RCC 7860 (cell line): ENCODE measurements at places on chromosomes 3 and 15.

DNA sequence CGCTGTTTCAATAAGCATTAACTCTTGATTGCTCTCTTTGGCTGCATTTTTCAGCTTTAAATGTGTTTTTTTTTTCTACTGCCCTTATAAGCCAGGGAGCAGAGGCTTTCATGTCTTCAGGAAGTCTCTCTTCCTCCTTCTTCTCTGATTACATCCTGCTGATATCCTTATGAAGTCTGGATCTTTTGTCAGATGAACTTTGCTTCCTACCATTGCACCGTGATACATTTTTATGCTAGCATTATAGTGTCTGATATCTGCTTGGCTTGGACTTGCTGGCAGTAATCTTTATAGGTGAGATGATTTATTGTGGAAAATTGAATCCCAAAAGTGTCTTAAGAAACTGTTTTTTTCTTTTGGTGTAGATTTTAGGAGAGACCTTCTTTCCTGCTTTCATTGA, 160.4 kb upstream of the CFAP20DC start:
- DNase-seq: no peak

GRCh38 chr3:57966829-57967228, 41.4 kb upstream of the FLNB start:
- DNase-seq: no peak

DNA sequence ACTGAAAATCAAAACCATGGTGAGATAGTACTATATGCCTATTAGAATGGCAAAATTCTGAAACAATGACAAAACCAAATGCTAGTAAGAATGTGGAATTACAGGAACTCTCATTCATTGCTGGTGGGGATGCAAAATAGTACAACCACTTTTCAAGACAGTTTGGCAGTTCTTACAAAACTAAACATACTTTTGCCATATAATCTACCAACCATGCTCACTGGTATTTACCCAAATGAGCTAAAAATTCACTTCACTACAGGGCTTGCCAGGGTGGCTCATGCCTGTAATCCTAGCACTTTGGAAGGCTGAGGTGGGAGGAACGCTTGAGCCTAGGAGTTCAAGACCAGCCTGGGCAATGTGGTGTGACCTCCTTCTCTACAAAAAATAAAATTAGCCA, 40.0 kb downstream of the MYO9A start:
- no peak for DNase-seq

- DNase-seq: no peak
These were observed 63.5 kb downstream of the C3orf70 start for GRCh38 chr3:185089343-185089742.

DNA sequence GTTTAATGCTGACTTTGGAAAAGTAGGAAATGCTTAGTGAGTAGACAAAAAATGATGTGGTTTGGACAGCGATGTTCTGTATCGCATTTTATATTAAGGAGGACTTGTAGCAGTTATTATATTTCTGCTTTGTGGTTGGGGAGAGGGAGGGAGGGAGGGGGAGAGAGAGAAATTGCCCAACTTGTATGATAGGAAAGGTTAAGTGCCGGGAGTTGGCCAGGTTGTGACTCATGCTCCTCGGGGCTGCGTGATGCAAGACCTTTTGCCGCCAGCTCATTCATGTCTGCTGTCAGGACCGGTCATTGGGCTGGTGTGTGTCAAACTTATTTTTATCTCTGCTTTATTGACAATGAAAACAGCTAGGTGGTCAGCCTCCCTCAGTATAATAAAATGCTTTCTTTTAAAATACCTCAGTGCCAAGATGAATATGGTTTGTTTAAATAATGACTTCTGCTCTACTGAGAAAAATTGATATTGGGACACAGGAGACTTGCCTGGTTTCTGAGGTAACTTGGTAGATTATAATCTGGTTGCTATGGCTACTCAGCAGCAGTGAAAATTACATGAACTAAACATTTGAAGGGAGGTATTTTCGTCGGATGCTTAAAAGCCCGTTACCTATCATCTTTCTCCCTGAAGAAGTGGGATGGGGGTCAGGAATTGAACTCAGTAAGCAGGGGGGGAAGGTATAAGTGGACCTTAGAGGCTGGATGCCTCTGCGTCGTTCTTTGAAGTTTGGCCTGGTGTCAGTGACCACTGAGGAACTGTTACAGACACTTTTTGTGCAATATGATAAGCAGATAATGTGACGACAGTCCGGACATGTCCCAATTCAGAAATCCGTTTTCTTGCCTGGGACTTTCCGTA, 90.7 kb downstream of the FNDC3B start:
- DNase-seq: peak; percentile 98

DNA sequence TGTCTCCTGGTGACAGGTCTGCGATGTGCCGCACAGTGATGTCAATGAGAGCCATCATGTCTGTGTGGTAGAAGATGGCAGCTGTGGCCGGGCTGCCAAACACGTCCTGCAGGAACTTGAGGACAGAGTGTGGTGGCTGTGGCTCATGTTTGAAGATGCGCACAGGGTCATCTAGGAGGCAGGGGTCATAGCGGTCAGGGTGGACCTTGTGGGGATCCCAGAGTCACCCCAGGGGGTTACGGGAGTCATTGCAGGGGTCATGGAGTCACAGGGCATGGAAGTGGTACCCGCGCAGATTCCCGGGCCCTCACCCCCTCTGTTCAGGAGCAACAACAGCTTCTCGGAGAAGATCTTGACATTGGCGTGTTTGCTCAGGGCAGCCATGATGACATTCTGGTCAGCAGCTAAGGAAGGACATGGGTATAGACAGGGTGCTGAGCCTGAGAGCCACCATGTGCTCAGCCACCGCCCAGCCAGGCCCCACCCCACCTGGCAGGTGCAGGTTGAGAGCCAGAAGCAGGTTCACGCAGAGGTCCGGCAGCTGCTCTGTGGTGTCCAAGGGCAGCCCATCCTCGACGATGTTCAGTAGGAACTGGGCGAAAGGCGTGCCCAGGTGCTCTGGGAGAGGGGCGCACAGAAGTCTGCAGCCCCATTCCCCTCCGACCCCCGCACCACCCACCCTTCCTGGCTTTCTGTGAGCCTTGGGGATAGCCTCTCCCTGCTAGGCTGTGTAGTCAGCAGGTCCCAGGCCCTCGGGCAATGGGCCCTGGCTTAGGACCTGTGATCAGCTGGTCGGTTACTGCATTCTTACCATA, 6.9 kb downstream of the NCKIPSD start:
- no peak for DNase-seq

GRCh38 chr15:64501396-64501715, 41.0 kb downstream of the ZNF609 start:
- DNase-seq: no peak

DNA sequence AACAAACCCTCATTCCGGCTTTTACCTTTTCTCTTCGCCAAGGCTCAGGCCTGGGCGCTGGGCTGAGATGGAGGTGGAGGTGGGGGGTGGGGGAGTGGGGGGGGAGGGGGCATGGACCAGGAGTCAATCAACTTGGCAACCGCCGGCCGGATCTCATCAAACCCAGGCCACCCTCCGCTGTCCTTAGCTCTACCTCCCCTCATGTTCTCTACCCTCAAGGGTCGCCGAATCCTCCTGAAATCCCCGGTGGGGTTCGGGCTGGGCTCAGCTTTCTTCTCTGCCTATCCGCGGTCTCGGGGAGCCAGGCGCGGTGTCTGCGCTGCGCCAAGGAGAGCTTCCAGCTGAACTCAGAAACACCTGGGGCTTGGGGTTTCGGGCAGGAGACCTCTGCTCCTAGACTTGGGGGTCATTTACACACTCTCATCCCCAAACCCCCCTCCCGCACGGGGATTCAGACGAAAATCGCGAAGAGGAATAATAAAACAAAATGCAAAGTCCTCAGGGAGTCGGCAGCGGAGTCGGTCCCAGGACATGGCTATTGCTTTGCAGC, 2.5 kb downstream of the ONECUT1 start:
- DNase-seq: no peak

DNA sequence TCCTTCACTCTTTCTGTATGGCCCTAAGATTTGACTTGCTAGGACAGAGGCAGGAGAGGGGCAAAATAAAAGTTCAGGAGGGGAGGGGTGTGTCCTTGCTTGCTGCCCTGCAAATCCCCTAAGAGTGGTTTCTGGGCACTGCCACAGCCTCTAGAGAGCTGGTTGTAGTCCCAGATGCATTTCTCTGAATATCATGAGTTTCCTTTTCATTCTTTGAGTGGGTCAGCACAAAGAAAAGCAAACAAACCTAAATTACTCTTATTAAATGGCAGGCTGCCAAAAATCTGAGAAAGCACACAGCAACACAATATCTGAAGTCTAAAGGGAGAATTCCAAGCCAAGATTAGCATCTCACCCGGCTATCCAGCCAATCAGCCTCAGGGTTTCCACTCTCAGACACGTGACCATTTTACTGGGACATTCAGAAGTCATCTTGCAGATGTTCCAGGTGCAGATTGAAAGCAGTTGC, 919.3 kb downstream of the TUSC7 start:
- DNase-seq: no peak

DNA sequence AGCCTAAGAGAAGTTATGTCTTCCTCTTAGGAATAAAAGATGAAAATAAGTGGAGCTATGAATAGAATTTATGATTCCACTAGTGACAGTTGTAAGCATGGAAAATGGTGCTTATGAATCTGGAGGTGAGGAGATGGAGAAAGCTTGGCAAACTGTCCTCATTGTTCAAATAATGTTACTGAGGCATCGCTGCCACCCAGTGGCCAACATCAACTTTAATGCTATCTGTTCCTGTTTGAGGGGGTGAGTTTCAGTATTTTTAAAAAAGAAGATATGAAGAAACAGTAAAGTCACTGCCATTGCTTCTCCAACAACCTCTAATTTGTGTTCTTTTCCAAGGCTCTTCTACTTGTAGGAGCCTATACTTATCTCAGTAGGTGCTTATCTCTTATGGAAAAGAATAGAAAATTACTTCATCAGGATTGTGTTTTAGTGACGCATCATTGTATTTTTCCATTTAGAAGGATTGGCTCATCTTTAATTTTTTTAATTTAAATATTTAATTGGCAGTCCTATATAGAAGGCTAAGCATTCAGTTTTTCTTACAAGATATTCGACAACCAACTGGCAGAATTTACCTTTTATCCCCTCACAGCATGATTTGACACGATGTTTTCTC, 260.4 kb upstream of the P2RY1 start:
- no peak for DNase-seq

GRCh38 chr3:183447206-183448001, 19.0 kb upstream of the MCF2L2 start:
- peak; percentile 80 for DNase-seq

DNA sequence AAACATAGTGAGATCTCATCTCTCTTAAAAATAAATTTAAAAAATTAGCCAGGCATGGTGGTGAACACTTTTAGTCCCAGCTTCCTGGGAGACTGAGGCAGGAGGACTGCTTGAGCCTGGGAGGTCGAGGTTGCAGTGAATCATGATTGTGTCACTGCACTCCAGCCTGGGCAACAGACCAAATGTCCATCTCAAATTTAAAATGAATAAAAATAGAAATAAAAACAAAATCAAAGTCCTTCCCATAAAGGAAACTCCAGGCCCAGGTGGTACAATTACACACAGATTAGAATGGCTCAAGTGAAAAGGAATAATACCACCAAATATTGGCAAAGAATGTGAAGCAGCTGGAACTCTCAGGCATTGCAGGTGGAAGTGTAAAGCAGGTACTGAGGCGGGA, 19.3 kb upstream of the ATP10A start:
- DNase-seq: peak; percentile 44

- DNase-seq: peak; percentile 78
These were observed at the start of gene MBNL1 for GRCh38 chr3:152268555-152269055. TSS of gene MBNL1 (plus strand) at chr3:152268929. CDS start at chr3:152300194, 31,265 bp downstream.

DNA sequence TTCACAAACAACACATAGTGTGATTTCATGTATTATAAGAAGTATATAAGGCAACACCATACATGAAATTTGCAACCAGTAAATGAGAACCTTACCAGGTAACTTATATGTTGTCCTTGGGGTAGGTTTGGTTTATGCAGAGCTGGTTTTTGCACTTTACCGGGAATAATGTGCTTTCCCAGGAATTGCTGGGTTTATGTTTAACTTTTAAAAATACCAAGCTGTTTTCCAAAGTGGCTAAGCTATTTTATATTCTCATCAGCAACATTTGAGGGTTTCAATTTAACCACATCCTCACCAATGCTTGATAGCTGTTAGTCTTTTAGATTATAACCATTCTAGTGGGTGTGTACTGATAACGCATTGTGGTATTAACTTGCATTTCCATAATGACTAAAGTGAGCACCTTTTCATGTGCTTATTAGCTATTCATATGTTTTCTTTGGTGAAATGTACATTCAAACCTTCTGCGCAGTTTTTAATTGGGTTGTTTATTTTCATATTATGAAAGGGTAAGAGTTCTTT, 71.6 kb downstream of the KY start:
- no peak for DNase-seq

DNA sequence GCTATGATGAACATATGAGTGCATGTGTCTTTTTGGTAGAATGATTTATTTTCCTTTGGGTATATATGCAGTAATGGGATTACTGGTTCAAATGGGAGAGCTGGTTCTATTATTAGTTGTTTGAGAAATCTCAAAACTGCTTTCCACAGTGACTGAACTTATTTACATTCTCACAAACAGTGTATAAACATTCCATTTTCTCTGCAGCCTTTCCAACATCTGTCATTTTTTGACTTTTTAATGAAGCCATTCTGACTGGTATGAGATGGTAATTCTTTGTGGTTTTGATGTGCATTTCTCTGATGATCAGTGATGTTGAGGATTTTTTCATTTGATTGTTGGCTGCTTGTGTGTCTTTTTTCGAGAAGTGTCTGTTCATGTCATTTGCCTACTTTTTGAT, 1124.2 kb downstream of the NAALADL2 start:
- no peak for DNase-seq

DNA sequence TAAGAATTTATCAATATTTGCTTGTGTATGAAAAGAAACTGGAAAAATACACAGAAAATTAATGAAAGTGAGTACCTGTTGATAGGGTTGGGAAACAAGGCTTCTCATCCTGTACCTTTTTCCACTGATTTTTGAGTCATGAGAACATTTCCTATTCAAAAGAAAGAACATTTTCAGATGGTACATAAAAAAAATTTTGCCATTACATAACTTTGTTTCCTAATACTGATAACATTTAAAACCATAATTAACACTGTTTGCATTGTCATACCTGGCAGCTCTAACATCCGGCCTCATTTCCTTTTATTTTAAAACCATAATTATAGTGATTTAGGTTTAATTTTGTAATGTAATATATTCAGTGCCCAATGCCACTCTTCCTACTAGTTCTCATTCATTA, 11.7 kb downstream of the NKTR start:
- DNase-seq: no peak
